ENCODE measurements at places on chromosomes 6 and 20.

- DNase-seq, result no peak
Observed at GRCh38 chr20:52081791-52082190, 109.8 kb downstream of the ZFP64 start.

DNA sequence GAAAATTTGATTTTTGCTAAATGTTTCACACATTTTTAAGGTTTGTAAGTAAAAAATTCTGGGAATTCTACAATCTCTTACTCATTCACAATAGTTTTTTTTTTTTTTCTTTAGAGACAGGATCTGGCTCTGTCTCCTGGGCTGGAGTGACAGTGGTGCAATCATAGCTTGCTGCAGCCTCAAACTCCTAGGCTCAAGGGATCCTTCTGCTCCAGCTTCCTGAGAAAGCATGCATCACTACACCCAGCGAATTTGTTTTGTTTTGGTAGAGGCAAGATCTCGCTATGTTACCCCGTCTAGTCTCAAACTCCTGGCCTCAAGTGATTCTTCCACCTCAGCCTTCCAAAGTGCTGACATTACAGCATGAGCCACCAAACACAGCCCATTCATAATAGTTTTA lies 232.8 kb downstream of the GJA1 start:
- no peak for DNase-seq

DNA sequence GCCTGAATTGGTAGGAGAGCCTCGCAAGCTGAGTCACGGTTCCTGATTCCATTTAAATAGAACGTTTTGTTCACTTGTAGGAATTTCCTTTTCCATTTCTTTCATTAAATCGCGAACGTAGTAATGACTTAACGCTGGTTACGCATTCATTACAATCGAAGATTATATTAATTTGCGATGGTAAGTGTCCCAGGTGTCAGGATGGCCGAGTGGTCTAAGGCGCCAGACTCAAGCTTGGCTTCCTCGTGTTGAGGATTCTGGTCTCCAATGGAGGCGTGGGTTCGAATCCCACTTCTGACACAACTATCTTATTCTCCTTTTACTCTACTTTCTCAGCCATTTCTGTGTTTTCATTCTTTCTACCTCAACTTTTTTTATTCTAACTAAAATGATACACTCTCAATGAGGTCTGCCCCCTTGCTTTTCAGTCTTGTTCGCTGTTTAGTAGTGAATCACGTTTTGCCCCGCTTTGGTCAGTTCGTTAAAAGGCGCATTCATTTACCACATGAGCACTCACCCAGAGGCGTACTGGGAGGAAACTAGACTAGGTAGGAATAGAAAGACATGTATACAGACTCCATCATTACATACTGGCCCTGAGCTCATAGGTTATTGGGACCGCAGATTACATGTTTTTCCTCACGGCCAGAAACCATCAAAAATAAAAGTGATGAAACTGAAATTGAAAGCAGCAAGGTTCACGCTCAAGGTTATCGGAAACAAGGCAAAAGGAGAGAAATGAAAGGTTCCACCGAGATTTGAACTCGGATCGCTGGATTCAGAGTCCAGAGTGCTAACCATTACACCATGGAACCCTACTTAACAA lies 17.3 kb upstream of the TRIM27 start:
- DNase-seq, result peak; percentile 92

- DNase-seq, result no peak
Observed at GRCh38 chr6:102216232-102216631, 822.7 kb downstream of the GRIK2 start.

DNA sequence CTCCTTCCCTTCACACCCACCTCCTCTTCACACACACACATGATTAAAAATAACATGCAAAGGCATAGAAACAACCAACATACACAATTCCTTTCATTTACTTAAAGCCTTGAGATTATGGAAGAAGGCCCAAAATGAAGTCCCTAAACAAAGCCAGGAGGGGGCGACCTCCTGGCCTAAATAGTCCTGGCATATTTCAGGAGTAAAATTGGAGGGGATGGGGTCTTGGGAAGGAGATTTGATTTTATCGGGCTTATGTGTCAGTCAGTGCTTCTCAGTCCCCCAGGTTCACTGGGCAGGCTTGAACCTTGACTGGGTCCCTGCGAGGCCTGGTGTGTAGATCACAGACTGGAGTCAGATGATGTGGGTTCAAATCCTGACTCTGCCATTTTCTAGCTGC lies 266.4 kb downstream of the SAMD5 start:
- DNase-seq, result no peak

DNA sequence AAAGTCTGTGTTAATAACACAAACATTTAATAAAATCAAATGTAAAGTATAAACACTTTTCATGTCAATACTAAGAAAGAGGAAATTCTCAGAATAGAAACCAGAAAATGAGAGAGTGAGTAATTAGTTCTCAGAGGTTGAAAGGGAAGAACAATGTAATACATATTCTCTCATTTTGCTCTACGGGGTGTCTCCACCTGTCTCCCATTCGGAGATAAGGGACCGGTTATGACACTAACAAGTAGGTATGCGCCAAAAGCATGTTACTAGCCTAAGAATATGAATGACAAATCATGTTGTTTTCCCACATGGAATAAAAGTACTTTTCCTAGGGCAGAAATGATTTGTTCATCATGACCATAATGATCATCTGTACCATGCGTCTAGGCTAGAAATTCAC lies 35.6 kb upstream of the PRELID3B start:
- no peak for DNase-seq

GRCh38 chr6:4776493-4777393 lies 539 bp downstream of the CDYL start:
- DNase-seq, result peak; percentile 68

DNA sequence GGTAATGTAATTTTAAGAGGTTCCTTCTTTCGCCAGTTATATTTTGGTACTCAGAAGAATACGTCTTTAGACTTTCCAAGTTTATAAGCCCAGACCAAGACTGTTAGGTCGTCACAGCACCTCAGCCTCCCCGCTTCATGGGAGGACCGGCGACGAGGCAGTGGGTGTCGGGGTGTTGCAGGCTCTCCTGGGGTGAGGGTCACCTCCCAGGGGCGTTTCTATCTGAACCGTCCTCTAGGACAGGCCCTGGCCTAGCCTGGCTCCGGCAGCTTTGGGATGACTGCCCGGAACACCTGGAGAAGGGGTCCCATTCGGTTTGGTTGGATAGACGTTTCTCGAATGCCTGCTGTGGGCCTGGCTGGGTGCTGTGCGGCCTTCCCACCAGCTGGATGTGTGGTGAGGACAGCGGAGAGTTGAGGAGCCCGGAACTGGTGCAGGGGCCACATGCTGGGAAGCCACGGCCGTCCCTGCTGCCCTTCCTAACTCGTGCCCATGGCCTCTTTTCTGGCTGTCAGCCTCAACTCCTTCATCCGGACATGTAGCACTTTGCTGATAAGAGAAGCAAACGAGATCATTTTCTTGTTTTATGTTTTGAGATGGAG lies 1.1 kb downstream of the OSBPL2 start:
- no peak for DNase-seq

DNA sequence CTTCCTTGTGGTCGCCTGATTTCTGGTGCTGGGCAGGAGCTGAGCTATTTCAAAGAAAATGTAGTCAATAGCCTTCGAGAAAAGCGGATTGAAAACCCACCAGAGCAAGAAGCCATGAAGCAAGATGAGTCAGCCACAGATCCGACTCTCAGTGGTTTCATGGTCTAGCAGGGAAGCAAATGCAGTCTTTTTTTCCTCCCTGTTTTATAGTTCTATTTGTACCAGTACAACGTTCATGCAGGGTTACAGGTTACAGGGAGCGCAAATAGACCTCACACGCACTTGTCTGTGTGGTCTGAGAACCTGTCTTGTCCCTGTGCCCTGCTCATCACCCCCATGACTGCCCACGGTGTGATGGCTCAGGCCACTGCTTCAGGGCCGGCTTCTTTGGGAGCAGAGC lies 309.8 kb upstream of the SUPT3H start:
- DNase-seq, result no peak

GRCh38 chr6:52577022-52577777 lies at the start of gene TRAM2:
Gene TRAM2 (minus strand): TSS chr6:52577060. CDS start chr6:52576915, 145 bp downstream.
- DNase-seq, result peak; percentile 80

DNA sequence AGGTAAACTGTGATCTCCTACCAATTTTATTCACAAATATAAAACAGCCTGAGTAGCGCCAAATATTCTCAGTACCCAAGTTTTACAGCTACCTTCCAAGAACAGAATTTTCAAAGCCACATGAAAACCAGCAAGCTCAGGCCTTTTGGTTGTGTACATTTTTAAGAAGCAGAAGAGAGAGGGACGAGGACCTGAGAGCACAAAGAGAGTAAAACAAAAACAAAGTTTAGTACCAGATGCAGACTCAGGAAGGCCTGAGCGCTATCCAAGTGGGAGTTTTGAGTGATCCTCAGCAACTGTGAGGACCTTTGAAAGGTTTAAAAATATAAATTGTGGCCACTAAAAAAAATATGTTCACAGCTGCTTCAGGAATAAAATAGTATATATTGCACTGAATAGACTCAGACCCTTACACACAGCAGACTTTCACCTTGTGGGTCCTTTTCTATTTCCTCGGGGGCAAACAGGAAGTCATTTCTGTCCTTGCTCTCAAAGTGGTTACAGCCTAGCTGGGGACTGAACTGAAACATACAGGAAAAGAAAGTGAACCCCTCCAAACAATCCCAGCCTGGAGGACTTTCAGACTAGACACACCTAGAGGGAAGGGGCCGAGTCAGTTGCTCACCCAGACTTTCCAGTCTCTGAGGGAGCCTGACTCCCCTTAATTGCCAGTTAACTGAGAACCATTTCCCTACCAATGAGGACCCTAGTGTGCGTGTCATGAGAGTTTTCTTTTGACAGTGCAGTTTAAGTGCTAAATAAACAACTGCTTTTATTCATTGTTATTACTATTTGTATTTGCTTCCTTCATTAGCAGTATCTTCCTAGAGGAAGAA lies 48.5 kb upstream of the NT5E start:
- peak; percentile 9 for DNase-seq

GRCh38 chr6:95686895-95687294 lies 109.6 kb downstream of the MANEA start:
- DNase-seq, result no peak

DNA sequence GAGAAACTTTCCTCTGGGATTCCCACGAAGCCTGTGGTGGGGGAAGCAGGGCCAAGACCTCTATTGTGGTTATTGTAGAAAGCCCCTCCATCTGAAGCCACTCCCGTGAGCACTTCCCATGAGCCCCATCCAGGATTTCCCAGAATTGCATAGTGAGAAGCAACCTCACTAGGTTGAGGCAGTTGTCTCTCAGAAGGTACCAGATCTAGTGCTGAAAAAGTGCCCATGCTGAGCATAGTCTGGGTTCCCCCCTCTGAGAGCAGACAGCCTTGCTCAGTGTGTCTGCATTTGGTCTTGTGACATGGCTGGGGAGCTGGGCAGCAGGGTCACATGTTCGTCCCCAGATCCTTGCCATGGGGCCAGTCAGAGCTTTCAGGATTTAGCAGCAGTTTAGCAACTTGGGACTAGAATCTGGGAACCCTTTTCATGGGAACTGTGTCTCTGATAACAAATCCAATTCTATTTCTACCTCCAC lies 38.6 kb downstream of the SLC9A8 start:
- DNase-seq, result no peak

DNA sequence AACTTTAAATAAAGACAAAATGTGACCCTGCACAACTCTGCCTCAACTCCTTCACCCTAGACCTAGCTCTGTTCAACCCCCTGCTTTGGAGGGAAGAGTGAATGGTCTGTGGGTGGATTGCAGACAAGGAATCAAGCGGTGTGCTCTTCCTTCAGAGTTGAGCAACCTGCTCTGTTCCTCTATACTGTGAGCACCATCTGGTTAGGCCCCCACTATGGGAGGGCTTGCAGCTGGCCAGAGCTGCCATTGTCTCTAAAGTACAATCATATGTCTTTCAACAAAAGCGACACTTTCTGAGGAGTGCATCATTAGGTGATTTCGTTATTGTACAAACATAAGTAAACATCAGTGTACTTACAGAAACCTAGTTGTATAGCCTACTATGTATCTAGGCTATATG lies 406.1 kb upstream of the MARCKS start:
- no peak for DNase-seq

Data from common myeloid progenitor, CD34-positive (primary cell).